Fibroblast of skin of scalp (primary cell): ENCODE measurements at places on chromosomes 7 and 10.
A peak's percentile ranks its signal among the peaks of the same experiment; 100 is the strongest.

DNA sequence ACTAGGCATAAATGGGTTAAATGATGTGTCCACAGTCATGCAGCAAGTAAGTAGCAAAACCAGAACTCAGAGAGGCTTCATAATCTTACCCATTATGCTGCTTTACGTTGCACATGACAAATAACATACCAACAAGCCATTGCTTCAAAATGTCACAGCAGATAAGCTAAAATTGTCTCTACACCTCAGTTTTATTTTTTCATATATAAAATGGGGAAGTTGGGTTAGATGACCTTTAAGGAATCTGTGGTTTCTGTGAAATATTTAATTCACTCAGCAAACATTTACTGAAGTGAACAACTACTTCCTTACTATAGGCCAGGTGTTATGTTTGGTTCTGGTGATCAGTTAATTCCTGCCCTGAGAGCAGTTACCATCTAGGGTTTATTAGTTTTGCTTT lies 2.2 kb upstream of the ASCC1 start:
- no peak for DNase-seq

- peak; percentile 78 for DNase-seq
Observed at GRCh38 chr10:52308251-52309031, 5.6 kb upstream of the DKK1 start.

DNA sequence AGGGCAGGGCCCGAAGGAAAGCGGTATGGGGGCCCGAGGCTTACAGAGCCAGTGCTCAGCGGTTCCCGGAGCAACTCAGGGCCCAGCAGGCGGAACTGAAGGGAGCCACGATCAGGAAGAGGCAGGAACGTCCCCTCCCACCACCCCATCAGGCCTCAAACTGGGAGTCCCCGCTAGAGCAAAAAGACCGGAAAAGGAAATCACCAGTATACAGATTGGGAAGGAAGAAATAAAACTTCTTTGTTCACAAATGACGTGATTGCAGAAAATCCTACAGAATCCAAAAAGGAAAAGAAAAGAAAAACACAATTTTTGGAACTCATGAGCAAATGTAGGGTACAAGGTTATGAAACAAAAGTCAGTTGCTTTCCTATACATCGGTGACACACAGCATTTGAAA lies 21.6 kb upstream of the ZFAND2A start:
- DNase-seq, result no peak

- no peak for DNase-seq
Observed at GRCh38 chr7:155811560-155811894, 736 bp downstream of the SHH start.

GRCh38 chr7:28903730-28904577 lies 54.2 kb downstream of the TRIL start:
- DNase-seq, result no peak

DNA sequence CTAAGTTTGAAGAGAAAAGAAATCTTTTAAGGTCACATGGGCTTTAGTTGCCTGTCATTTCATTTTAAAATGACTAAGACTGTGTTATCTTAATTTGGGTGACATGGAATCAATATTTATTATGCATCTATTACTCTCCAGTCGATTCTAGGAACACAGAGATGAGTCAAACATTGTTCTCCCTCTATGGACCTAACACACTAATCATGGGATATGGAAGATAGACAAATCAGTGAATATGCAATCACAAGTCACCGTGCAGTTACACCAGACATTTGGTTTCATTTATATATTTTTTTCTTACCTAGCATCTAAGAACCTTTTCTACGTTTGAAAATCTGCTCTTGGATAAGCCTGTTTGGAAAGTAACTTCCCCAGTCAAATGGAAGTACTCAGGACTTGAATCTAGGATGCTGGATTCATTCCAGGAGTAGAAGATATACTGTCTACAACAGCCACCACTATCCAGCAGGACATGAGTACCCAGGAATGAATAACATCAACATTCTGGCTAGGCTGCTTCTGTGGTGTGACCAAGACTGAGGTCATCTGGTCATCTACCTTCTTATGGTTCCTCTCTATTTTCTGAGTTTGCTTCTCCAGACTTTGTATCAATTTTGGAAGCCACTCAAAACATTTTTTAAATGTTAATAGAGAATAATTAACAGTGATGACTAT lies 902.9 kb upstream of the LRRN3 start:
- no peak for DNase-seq

GRCh38 chr10:115844591-115844990 lies 428.4 kb downstream of the GFRA1 start:
- peak; percentile 7 for DNase-seq

DNA sequence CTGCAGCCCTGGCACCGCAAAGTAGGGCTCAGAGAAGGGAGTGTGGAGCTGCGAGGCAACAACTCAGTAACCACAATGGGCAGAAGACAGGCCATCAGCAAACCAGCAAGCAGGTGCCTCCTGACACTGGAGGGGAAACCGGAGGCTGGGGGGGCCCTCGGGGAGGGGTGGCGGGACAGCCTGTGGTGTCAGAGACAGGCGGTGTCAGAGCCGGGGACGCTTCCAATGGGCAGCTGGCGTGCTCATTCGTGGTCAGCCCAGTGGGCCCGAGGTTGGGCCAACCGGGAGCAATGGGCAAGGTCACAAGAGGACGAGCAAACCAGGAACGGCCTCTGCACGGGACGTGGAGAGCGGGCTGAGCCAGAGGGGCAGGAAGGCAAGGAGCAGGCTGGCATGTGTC lies 158.1 kb downstream of the MAD1L1 start:
- DNase-seq, result no peak

DNA sequence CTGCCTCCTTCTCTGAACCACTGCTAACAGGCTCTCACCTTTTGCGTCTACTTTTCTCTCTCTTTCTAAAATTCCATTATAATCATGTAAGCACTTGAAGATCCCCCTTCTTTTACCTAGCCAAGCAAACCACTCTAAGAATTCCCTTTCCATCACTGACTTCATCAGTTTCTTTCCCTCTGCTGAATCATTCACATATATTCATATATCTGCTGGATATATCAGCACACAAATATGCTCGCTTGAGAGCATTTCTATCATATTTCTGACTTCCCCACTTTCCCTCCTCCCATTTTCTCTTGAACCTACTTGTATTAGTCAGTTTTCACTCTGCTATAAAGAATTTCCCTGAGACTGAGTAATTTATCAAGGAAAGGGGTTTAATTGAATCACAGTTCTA lies 84.2 kb upstream of the LRRN3 start:
- DNase-seq, result peak; percentile 86

DNA sequence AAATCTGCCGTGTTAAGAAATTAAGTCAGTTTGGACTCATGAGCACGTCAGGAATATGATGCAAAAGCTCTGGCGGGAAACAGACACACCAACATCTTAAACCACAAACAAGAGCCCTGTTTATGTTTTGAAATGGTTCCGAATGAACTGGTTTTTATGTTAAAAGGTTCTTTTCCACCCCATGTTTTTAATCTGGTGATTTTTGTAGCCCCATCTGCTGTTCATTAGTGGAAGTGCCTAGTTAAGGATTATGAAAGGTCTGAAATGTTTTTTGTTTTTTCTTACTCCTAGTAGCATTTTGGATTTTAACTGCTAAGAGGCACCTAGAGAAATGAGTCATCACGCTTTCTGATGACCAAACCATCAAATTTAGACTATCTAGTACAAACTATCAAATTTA lies 404.1 kb upstream of the MKI67 start:
- no peak for DNase-seq

GRCh38 chr7:151524331-151524730 lies 4.6 kb upstream of the RHEB start:
- DNase-seq, result no peak
